ENCODE measurements at places on chromosomes 13 and 19. TPM values are rescaled to one million over a fixed set of nuclear protein-coding genes. Genes with fewer than 3 reads are reported as not detected.

Gene HSPB6
- 110 TPM for total RNA-seq

GRCh38 chr19:36245210-36246005, 30.5 kb downstream of the ZNF146 start:
- DNase-seq, result no peak

DNA sequence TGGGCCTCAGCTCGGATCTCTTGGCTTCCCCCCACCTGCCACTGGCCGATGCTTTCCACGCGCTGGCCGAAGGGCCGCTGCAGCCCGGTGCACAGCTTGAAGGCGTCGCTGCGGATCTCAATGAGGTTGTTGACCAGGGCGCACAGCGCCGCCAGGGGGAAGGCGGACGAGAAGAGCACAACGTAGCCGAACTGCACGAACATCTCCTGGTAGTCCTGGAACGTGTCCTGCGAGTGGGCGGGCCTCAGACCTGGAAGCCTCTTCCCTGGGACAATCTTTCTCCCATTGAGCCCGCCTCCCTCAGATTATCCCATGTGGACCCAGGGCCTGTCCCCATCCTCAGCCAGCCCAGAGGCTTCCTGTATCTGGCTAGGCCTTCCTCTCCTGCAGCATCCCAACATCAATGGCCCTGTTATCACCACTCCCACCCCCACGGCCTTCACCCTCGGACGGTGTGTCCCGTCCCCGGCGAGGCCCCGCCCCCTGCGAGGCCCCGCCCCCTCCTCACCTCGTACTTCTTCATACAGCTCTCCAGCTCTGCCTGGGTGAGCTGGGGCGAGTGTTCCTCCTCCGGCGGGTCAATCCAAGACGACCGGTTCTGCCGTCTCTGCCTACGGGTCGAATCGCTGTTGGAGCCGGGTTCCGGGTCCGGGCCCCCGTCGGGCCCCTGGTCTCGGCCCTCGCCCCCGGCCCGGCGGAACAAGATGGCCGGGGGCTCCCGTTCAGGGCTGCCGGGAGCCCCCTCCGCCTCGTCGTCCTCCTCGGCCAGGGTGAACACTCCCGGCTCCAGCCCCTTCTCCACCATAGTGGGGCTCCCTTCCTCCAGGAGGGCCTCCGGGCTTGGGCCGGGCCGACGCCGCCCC, 6.8 kb downstream of the ANO8 start:
- peak; percentile 43 for DNase-seq

DNA sequence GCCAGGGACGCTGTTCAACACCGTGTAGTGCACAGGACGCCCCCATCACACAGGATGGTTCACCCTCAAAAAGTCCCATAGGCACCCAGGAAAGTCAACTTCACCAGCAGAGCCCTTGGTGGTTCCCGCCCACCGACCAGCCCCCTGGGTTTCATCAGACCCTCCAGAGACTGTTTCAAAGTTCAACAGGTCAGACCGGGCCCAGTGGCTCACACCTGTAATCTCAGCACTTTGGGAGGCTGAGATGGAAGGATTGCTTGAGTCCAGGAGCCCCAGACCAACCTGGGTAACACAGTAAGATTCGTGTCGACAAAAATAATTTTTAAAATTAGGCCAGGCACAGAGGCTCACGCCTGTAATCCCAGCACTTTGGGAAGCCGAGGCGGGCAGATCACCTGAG, 61.0 kb downstream of the MYO9B start:
- DNase-seq, result no peak

DNA sequence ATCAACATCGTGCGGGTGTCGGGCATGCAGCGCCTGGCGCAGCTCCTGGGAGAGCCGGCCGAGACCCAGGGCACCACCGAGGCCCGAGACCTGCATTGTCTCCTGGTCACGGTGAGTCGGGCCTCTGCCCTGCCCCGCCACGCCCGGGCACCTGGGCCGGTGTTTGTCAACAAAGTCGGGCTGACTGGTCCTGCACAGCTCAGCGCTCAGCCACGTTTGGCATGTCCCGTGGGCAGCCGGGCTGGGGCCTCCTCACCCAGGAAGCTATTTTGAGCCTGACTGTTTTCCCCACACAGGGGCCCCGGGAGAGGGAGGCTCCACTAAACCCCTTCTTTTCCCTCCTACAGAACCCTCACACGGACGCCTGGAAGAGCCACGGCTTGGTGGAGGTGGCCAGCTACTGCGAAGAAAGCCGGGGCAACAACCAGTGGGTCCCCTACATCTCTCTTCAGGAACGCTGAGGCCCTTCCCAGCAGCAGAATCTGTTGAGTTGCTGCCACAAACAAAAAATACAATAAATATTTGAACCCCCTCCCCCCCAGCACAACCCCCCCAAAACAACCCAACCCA, 1.3 kb downstream of the GADD45B start:
- DNase-seq, result no peak

GRCh38 chr13:74166261-74167004, 32.2 kb upstream of the KLF12 start:
- DNase-seq, result no peak
